ENCODE measurements at places on chromosomes 5 and 9. TPM values are rescaled to one million over a fixed set of nuclear protein-coding genes. Genes with fewer than 3 reads are reported as not detected.
A peak's percentile ranks its signal among the peaks of the same experiment; 100 is the strongest.

DNA sequence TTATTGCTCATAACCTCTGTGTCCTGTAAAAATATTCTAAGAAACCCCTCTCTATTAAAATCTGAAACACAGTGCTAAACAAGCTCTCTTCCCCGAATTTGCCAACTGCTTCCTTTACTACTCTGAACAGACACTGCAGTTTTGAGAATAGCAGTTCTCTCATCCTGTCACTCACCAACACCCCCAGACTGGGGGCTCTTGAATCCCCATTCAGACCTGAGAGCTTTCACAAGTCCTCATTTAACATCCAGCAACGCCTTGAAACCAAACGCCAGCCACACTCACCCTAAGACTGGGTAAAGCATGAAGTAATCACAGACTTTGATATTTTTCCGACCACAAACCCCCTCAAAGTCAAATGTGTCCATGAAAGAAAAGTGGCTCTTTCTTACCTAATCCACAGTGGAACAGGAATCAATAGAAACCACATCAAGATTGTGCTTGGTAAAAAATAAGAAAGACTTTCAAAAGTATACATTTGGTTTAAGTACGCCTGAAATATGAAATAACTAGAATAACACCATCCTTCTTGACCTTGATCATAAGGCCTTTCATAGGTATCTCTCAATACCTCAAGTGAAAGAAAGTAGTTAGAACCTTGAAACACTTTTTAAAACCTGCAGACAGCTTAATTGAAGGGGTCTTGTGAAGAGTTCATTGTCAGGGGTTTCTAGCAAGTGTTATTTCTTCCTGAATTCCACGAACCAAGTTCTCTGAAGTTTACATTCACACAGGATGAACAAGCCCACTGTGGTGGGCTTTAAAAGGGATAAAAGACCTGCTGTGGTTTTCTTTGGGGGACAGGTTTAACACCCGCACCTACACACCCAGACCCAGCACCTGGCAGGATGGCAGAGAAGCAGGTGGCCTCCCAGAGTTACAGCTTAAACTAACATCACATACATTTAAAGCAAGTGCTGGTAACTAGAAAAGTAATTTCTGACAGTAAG, 412.6 kb downstream of the MLLT3 start:
- DNase-seq: no peak
- no peak overlapping the region for H3K27ac ChIP-seq

- H3K4me1 ChIP-seq: no peaks in the 10 kb centered on the region
- H3K36me3 ChIP-seq: no peaks in the 10 kb centered on the region
- no peak overlapping the region for H3K4me3 ChIP-seq
- H3K27ac ChIP-seq: no peak overlapping the region
Observed at GRCh38 chr9:71812385-71812784, 44.1 kb upstream of the CEMIP2 start.

GRCh38 chr9:89677702-89678395, 73.0 kb downstream of the GADD45G start:
- H3K4me3 ChIP-seq: no peak overlapping the region
- no peak overlapping the region for H3K27ac ChIP-seq
- no peaks in the 10 kb centered on the region for H3K4me1 ChIP-seq
- H3K36me3 ChIP-seq: no peaks in the 10 kb centered on the region
- no peaks in the 10 kb centered on the region for H3K27me3 ChIP-seq

GRCh38 chr5:174462129-174462528, 262.3 kb upstream of the MSX2 start:
- no peaks in the 10 kb centered on the region for H3K27me3 ChIP-seq
- H3K36me3 ChIP-seq: no peaks in the 10 kb centered on the region
- DNase-seq: no peak
- no peak overlapping the region for H3K27ac ChIP-seq

DNA sequence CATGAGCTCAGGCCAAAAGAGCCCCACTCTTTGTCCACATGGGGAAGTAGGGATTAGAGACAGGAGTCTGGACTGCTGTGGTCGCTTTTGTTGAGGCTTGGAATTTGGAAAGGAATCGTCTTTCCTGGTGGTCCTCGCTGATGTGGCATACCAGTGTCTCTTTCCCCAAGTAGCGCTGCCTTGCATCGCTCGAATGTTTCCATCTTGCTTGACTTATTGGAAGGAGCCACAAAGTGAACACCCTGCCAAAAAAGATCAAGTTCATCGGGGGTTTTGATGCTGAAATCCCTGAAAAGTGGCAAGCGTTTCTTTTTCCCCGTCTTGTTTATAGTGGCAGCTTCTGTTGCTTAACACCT, 161.3 kb downstream of the MACROH2A1 start:
- no peaks in the 10 kb centered on the region for H3K36me3 ChIP-seq
- no peak overlapping the region for H3K27ac ChIP-seq
- no peak overlapping the region for H3K4me3 ChIP-seq
- H3K4me1 ChIP-seq: peaks cover 3% of the 10 kb centered on the region
- H3K27me3 ChIP-seq: no peaks in the 10 kb centered on the region
- DNase-seq: peak; percentile 11

The RMRP gene
- total RNA-seq: 36,256 TPM

DNA sequence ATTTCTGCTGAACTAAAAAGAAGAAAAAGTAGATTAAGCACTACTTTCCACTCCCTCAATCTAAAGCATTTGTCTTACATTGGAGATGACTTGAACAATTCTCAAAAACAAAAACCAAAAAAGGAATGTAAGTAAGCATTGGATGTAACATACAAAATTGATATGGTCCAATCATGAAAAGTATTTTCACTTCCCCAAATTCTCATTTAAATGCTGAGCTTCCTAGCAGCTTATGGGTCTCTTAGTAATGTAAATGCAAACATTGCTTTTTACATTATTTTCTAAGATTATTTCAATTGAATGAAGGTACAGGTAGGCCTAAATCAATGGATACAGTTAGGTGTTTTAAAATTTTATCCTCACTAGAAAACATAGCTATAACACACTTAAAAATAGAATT, 20.0 kb downstream of the ANKH start:
- no peak for DNase-seq
- no peak overlapping the region for H3K27ac ChIP-seq
- no peaks in the 10 kb centered on the region for H3K27me3 ChIP-seq
- no peak overlapping the region for H3K4me3 ChIP-seq
- H3K36me3 ChIP-seq: no peaks in the 10 kb centered on the region
- H3K4me1 ChIP-seq: no peaks in the 10 kb centered on the region

DNA sequence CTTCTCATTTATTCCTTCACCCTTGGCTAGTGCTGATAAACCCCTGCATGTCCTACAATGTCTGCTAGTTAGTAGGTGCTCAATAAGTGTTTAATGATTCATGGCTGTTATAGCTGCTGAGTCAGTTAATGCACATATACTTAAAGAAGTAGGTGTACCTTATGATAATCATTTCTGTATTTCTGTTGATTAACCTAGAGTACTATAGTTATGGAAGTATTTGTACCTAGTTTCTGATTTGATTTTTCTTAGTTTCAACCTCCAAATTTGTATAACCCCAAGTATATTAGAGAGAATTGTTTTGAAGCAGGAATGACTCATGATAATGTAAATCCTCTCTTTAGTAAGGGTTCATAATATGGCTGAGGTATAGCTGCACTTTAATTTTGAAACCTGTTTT, 8.9 kb downstream of the SMAD5 start:
- no peak overlapping the region for H3K27ac ChIP-seq
- DNase-seq: no peak
- no peak overlapping the region for H3K4me3 ChIP-seq
- no peaks in the 10 kb centered on the region for H3K36me3 ChIP-seq
- H3K27me3 ChIP-seq: no peaks in the 10 kb centered on the region

The AMBP gene
- total RNA-seq: 5.3 TPM

DNA sequence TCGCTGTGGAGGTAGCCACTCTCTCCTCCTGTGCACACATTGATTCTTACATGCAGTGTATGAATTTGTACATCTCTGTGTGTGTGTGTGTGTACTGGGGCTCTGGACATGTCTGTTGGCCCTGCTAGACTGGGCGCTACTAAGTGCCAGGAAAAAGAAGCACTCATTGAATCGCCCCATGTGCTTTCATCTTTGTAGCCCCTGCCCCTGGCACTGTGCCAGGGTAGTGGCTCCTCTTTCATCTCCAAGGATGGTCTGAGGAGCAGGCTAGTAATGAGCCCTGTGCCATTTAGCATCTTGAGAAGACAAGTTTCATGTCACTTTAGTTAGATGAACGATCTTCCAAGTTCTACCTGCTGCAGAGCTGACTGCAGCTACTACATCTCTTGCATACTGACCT, 34.4 kb upstream of the EQTN start:
- no peaks in the 10 kb centered on the region for H3K36me3 ChIP-seq
- H3K4me1 ChIP-seq: no peaks in the 10 kb centered on the region
- no peak overlapping the region for H3K27ac ChIP-seq
- H3K4me3 ChIP-seq: no peak overlapping the region

DNA sequence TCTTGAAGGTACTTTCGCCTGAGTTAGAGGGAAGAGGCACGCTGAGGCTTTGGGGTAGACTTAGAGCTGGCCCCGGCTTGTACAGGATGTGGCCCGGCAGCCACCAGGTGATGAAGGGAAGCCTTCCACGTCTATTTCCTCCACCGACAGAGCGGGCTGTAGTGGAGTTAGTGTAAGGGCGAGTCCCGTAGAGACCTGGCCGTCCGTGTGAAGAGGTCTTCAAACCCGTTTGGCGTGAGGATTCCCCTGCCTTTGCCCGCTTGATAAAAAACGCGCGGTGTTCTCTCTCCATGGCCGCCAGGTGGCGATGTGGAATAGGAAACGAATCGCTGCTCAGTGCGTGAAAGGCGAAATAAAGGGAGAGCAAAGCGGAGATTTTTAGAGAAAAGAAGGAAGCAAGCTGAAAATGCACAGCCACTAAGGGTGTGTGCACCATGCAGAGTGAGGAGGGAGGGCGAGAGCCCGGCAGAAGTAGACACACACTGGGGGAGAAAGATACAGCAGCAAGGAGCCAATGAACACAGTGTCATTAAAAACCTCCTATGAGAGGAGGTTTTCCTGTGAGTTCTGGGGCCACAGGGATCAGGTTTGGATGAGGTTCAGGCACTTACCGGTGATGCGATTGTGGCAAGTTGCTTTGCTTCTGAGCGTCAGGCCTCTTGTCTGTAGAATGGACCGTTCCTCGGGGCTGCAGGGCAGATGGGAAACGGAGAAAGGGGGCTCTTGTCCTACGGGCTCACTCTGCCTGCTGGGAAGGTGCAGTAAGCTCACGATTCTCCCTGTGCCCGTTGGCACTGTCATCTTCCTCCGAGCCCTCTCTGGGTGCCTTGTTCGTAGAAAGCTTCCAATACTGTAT, 34.2 kb downstream of the STC2 start:
- peaks cover 6% of the 10 kb centered on the region for H3K4me1 ChIP-seq
- H3K4me3 ChIP-seq: peak overlapping the region; percentile 62
- peak; percentile 85 for DNase-seq
- H3K36me3 ChIP-seq: no peaks in the 10 kb centered on the region
- no peaks in the 10 kb centered on the region for H3K27me3 ChIP-seq

- no peak overlapping the region for H3K27ac ChIP-seq
- no peak overlapping the region for H3K4me3 ChIP-seq
- DNase-seq: no peak
- H3K27me3 ChIP-seq: no peaks in the 10 kb centered on the region
- no peaks in the 10 kb centered on the region for H3K36me3 ChIP-seq
- H3K4me1 ChIP-seq: no peaks in the 10 kb centered on the region
Observed at GRCh38 chr9:14532456-14533115, 160.6 kb downstream of the ZDHHC21 start.

- no peak overlapping the region for H3K27ac ChIP-seq
- no peak overlapping the region for H3K4me3 ChIP-seq
- peaks cover 5% of the 10 kb centered on the region for H3K4me1 ChIP-seq
- no peaks in the 10 kb centered on the region for H3K36me3 ChIP-seq
Observed at GRCh38 chr9:37936965-37937364, 33.0 kb upstream of the SLC25A51 start.

The WDR31 gene
- 8.7 TPM for total RNA-seq

DNA sequence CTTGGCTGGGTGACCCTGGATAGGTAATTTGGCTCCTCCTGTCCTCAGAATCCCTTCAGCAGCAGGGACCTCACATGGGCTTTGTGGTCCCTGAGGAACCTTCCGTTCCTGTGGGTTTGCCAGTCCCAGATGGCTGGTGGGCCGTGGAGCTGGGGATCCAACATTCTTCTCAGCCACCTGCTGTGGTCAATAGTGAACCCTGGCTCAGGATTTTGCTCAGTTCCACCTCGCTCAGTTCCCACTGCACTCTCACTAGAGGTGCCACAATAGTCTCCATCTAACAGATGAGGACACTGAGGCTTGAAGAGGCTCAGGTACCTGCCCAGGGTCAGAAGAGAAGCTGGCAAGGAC, 17.1 kb upstream of the SPOUT1 start:
- no peak overlapping the region for H3K4me3 ChIP-seq
- no peak overlapping the region for H3K27ac ChIP-seq
- no peaks in the 10 kb centered on the region for H3K27me3 ChIP-seq
- H3K36me3 ChIP-seq: no peaks in the 10 kb centered on the region

- no peak overlapping the region for H3K27ac ChIP-seq
- no peaks in the 10 kb centered on the region for H3K4me1 ChIP-seq
- no peaks in the 10 kb centered on the region for H3K27me3 ChIP-seq
Observed at GRCh38 chr9:135034106-135034505, 53.4 kb upstream of the OLFM1 start.
